ENCODE measurements at places on chromosomes 1 and 21.

GRCh38 chr1:211037095-211037494 is 96.9 kb downstream of the KCNH1 start:
- DNase-seq: no peak

GRCh38 chr1:184633785-184634184 is 120.9 kb downstream of the EDEM3 start:
- no peak for DNase-seq

- no peak for DNase-seq
These were observed 11.3 kb downstream of the CDA start for GRCh38 chr1:20600156-20600555.

GRCh38 chr1:59290193-59290949 is 6.5 kb upstream of the FGGY start:
- peak; percentile 15 for DNase-seq

GRCh38 chr1:200893411-200893901 is 1.2 kb upstream of the INAVA start:
- no peak for DNase-seq

DNA sequence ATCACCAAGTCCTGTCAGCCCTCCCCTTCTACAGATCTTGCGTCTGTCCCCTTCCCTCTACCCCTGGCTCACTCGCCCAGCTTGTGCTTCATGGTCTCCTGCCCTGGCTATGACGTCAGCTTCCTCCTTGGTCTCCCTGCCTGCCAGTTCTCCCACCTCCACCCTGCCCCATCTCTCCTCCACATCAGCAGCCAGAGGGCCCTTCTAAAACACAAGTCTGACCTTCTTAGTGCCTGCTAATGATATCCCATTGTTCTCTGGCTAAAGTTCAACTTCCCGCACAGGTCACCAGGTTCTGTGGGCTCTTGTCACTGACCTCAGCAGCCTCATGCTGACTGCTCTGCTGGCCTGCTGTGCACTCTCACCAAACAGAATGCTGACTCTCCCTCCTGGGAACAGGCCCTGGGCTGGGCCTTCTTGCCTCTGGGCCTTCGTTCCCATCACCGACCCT is 24.7 kb upstream of the MYCL start:
- no peak for DNase-seq

GRCh38 chr1:68384872-68385411 is 64.8 kb downstream of the RPE65 start:
- no peak for DNase-seq

DNA sequence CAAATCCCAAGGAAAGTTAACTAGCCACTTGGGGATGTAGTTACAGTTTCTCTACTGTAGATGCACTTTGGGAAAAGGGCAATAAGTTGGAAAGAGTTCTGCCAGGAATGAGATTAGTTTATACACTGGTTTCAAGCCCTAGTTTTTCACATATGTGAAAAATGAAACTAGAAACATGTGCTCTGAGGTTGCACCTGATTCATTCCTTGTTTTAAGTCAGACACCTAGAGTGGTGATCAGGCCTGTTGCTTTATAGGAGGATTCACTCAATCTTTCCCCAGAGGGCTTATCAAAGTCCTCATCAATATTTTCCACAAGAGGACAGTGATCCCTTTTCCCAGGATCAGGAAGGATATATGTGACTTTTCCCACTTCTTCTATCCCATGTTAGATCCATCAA is 515.9 kb upstream of the PKN2 start:
- no peak for DNase-seq

DNA sequence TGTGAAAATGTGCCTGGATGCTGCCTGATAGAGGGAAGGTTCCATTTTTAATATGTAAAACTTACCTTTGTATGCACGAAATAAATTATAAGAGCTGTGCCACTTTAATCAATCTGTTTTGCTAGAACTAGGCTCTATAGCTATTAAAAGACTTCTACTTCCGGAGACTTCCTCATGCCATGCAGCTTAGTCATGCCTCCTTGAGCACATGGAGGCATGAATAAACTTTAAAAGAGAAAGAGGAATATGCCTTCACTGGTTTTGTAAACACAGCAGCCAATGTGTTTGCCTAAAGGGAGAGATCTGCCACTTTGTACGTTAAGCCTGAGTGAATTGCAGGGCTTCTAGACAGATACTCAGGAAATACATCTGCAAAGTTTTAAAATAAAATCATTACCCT is 604.6 kb downstream of the LRRIQ3 start:
- no peak for DNase-seq

GRCh38 chr1:48107516-48107915 is 110.3 kb upstream of the TRABD2B start:
- DNase-seq: no peak
